NCI-H2081 (cell line): ENCODE measurements at places on chromosomes 13 and 19.

GRCh38 chr13:25707726-25708125 lies 336.0 kb downstream of the ATP8A2 start:
- peak; percentile 15 for DNase-seq

- no peak for DNase-seq
Measured at GRCh38 chr13:95067303-95067702, 233.9 kb downstream of the ABCC4 start.

- no peak for DNase-seq
Measured at GRCh38 chr19:46386151-46386550, 27.2 kb downstream of the CCDC8 start.

DNA sequence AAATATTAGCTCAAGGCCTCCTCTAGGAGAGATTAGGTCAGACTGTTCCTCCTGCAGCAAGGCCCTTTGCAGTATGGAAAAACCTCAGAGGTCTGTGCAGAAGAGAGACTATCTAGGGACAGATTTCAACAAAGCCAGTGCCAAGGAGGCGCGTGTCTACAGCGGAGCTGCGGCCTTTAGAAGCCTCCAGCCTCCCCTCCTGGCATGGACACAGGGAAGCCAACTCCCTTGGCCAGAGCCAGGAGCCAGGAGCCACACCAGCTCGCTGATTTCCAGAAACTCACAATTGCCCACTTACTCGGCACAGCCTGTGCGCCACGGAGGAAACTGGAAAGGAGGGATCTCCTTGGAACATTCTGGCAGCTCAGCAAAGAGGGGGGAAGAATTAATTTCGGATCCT lies 63.4 kb downstream of the INSR start:
- no peak for DNase-seq

DNA sequence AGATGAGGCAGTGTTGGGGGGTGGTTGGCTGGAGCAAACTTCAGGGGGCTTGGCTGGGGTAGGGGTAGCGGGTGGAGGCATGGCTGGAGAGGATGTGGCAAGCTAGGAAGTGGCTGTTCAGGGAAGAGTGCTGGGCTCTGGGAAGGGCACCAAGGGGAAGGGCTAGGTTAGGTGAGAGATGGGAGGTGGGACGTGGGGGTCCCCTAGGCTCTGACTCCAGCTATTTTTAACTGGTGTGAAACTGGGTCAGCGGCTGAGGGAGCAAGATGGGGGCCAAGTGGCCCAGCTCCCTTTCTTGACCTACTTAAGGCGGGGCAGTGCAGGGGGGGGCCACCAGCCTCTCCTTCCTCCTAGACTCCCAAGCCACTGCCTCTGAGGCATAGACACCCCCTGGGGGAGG lies 7.3 kb downstream of the KCNC3 start:
- no peak for DNase-seq

DNA sequence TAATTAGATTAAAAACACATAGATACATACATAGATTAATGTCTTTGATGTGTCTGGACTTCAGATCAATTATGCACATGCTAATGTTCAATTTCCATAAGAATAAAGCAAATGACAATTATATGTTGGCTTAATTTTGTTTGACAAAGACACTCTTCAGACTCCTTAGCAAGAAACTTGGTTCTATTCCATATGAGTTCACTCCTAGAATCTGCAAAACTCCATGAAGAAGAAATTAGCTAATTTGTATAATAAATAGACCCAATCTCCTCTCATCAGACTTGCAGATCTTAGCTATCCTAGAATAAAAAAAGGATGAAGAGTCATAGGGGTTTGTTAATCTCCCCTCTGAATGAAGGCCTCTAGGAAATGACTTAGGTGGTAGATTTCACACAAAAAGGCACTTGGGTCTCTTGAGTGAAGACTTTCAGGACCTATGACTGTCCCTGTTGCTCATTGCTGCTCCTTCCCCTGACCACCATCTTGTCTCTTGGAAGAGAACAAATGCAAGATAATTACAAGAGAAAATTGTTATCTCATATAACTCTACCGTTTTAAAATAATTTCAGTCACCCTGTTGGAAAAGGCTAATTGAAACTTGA lies 302.2 kb downstream of the EFNB2 start:
- DNase-seq: no peak

DNA sequence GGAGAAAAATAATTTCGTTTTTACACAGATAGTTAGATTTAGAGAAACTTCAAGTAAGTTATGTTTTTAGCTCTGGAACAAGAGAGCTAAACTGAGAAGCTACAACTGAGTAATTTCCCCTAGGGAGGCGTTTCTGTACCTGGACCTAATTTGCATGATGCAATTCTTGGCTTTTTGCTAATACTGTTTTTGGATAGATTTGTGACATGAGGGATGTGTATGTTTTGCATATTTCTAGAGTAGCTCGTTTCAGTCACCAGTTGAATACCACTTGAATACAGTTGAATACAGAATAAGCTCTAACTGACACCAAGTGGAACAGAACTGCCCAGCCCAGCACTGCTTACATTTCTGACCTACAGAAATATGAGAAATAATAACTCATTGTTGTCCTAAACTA lies 1227.9 kb upstream of the SPRY2 start:
- DNase-seq: no peak

DNA sequence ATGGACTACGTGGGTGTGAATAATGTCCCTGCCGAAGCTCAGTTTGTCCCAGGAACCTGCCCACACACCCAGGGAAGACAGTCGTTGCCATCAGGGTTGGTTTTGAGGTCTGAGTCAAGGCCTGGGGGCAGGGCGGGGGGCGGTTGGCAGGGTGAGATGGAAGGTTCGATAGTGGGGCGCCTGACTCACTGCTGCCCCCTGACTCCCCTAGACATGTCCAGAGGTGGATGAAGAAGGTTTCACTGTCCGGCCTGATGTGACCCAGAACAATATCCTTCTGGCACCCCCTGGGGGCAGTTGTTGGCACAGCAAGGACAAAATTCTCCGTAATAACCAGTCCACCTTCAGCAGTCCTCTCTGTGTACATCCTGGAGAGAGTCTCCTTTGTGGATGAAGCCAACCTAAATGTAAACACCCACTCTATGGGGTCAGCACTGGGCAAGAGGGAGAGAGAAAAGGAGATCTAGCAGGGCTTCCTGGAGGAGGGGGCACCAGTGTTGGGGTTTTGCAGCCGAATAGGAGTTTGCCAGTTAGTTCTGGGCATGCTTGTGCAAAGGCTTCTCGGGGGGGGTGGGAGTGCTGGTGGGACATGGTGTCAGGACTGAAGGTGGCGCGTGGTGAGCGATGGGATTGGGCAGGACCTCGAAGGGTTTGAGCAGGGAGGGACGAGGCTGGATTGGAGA lies 19.6 kb upstream of the B3GNT3 start:
- no peak for DNase-seq

DNA sequence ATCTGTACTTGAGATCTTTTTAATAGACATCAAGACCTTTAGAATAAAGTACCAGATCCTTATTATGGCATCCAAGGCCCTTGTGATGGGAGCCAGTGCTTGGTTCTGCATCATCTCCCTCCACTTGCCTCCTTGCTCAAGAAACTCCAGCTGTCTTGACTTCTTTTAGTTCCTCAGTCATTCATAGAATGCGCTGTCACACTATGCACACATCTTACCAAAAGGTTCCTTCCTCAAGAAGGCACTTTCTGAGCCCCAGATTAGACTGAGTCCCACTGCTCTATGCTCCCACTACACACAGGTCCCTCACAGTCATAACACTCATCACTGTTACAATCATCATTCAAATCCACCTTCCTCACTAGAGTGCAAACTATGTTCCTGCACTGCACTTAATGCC lies 57.8 kb upstream of the ITM2B start:
- DNase-seq: no peak

- no peak for DNase-seq
Measured at GRCh38 chr13:77719128-77719527, 21.6 kb downstream of the SLAIN1 start.

GRCh38 chr13:30572859-30573275 lies 44.9 kb upstream of the USPL1 start:
- DNase-seq: no peak

GRCh38 chr13:23848646-23849141 lies 40.5 kb downstream of the MIPEP start:
- no peak for DNase-seq

DNA sequence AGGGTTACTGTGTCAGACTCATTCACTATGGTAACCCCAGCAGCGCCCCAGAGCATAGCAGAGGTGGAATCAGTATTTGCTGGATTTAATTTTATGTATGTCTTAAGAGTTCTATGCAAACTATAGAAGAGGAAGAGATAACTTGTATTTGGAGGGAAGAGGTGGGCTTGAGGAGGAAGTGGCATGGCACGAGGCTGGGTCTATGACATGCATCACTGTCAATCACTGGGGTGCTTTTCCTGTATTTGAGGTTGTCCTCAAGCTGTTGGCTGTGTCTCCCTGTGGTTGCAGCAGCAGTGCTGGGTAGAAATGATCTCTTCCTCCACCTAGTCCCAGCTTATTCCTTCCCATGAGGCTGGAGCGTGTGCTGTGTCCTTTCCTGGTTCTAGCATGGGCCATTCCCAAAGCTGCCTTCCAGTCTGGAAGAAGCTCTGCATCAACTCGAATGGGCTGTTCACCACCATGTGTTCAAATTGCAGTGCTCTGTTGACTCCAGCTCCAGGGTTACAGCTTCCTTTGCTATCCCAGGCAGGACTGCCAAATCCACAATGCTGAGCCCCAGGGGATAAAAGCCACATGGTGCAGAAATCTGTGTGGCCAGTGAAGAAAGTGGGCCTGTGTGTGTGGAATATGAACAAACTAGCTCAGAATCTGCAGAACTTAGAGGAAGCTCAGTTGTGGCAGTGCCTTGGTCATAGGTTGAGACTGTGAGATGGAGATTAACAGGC lies 73.1 kb upstream of the MTIF3 start:
- DNase-seq: no peak

DNA sequence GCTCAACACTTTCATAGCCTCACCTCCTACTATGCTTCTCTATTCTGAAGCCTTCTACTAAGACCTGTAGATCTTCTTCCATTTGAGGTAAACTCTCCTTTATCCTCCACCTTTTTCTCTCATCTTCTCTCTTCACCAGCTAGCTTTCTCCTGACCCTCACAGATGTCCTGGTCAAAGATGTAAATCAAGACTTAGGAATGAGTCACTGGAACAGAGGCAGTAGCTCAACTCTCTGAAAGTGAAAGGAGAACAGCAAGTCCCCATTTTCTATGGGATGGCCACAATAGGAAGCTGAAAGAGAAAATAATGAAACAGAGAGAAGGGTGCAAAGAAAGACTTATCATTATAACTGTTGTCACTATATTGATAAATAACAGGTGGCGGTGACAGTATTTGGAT lies 86.1 kb upstream of the DOCK9 start:
- DNase-seq: no peak

GRCh38 chr19:16594681-16595091 lies 22.5 kb upstream of the SLC35E1 start:
- DNase-seq: no peak

DNA sequence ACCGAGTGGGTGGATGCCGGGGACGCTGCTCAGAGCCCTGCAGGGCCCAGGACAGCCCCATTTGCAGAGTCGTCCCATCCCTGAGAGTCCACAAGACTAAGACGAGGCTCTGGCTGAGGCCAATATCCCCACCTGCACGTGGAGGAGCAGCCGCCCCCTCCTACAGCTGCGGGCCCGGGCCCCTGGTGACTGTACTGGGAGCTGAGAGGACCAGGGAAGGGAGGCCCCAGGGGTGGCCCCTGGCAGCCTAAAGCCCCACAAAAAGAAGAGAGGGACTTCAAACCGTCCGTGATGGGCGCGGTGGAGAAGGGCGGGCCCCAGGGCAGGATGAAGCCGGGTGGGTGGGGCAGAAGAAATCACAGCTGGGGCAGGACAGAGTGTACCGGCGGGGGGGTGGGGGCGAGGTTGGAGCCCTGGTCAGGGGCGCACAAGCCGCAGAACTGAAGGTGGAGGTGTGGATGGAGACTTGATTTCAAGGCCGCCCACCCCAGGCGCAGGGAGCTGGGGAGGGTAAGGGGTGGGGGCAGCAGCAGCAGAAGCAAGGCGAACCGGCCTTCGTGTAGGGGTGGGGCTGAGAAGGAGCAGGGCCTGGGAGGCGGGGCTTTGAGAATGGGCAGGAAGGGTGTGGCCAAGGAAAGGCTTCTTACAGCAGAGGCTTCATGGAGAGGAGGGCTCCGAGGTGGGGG lies 12.9 kb downstream of the CFD start:
- no peak for DNase-seq

GRCh38 chr19:14300303-14300702 lies 80.9 kb upstream of the ADGRE5 start:
- no peak for DNase-seq
